ENCODE measurements at places on chromosomes 6 and 20.

DNA sequence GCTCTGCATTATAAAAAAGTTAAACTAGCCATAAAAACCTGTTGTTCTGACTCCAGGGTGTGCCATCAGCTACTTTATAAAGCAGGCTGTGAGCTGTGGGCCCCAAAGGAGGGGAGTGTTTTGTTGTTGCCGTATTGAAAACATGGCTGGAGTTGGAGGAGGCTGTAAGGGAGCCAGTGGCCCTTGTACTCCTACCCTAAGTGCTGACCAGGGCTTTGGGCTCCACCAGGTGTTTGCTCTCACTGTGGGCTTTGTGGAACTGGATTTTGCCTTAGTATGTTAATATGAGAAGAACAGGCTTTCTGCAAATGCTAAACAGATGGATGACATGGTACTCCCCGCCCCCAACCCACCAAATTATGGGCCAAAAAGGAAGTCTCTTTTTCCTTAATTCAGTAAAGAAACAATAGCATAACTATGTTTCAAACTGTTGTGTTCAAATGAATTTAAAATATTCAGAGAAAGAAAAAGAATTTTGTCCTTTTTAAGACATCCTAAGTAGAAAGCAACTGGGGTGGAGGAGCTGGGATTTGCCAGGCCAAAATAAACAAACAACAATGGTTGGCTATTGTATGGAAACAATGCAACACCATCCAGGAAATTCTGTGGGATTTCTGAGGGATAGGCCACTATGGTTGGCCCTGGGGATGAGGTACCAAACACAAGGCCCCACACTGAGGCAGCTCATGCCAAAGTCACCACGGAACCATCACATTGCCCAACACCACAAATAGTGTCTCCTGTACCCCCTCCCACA, 63.3 kb downstream of the PLCG1 start:
- no peak for ATAC-seq

DNA sequence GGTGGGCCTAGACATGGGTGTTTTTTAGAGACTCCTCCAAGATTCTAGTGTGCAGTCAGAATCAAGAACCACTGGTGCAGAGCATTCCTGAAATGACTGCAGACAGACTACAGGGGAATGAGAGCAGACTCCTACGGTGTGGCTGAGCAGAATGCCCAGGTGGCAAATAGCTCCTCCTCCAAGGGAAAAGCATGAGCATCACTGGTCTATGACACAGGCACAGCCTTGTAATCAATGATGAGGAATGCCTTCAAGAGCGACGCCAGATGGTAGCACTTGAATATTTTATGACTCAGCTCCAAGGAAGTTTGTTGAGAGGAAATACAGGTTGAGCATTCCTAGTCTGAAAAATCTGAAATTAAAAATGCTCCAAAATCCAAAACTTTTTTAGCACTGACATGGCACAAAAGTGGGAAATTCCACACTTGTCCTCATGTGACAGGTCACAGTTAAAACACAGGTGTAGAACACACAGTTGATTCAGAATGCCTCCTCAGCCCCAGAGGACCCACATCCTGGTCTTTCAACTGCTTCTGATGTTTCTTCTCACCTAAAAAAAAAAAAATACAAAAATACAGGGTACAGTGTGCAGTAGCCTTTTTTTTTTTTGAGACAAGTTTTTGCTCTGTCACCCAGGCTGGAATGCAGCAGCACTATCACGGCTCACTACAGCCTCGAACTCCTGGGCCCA, 10.6 kb upstream of the FAM8A1 start:
- peak; percentile 96 for ATAC-seq

GRCh38 chr6:37050045-37050853, 44.8 kb downstream of the FGD2 start:
- ATAC-seq, result no peak

DNA sequence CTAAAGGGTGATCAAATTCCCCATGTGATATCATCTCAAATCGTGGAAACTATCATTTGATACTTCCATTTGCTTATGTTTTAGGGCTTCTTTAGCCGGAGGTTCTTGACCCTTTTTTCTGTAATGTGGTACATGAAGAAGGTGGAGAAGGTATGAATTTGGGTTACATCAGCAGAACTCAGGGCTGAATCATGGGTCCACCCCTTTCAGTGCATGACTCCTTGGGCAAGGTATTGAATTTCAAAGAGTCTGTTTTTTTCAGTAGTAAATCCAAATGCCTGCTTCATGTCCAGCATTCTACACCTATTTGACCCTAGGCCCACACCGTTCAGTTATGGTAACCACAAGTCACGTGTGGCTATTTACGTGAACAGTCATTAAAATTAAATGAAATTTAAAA, 30.6 kb upstream of the QKI start:
- no peak for ATAC-seq

DNA sequence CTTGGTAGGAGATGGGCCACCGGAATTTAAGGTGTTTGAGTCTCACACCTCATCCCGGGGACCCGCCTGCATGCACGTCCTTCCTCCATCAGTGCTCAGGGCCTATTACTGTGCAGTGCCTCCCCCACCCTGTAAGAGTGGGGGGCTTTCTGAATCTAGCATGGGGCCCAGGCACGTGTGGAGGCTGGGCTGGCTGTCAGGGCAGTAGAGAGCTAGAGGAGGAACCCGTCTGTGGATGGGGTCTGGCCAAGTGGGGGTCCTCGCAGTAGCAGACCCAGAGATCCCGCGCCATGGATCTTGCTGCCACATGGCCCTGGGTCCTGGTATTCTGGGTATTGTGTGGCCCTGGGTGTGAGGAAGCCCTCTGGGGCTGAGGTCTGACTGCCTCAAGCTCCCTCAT, 42.9 kb downstream of the SRC start:
- ATAC-seq, result no peak

DNA sequence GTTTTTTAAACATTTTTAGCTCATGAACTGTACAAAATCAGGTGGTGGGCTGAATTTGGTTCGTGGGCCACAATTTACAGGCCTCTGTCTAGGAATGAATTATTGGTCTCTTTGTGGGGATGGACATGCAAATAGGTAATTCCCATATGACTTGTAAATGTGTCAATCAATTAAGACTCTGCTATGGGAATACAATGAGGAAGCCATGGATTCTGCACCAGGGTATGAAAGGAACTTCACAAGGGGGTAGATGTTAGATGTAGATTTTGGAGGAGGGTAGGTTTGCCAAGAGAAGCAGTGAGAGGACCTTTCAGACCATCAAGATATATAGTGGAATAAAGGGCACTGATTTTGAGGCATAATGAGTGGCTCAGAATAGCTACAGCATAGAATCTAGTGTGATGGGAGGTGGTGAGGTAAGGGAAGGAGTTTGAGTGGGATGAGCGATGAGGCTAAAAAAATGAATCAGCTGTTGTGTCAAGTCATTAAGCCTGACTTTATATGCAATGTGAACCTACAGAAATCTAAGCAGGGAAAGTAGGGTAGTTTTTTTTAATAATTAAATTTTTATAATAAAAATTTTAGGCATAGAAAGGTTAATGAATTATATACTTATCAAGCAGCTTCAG, 32.6 kb upstream of the RNF182 start:
- ATAC-seq, result no peak

- no peak for ATAC-seq
Observed at GRCh38 chr6:163962627-163963117, 548.2 kb downstream of the QKI start.

DNA sequence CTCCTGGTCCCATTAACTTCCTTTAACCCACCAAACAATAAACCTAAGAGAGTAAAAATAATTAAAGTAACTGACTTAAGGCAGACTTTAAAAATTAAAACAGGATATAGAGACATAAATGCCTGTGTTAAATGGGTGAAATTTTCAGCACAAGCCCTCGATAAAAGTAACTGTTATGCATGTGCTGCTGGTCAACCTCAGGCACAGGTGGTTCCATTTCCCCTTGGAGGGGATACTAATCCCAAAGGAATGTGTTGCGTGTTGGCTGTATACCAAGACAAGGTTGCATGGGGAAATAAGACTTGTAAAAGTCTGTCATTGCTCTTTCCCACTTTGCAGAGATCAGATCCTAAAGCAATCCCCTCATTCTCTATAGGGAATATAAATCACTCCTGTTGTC, 25.8 kb downstream of the HLA-A start:
- ATAC-seq, result no peak

- no peak for ATAC-seq
Observed at GRCh38 chr6:138722425-138723371, 50.9 kb upstream of the CCDC28A start.

DNA sequence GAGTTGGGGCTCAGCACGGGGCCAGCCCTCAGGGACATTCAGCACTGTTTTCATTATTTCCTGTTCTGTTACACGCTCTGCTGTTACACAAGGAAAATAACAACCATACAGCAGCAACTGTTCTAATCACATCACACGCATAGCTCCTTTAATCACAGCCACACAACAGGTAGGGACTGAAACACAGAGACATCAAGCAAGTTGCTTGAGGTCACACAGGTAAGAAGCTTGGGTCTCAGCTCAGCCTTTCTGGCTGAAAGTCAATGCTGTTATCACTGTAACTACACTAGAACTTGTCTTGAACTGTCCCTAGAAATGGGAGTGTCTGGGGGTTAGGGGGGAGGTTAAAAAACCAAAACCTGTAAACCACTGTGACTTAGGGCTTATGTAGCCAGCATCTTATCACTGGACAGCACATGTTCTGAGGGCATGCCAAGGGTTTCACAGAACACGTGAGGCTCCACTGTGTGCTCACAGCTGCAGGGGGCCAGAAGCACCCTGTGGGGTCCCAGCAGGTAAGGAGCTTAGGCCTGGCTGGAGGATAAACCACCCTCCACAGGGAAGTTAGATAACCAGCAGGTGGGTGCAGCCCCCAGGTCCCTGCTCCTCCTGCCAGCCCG, 146.0 kb downstream of the EYA2 start:
- no peak for ATAC-seq

DNA sequence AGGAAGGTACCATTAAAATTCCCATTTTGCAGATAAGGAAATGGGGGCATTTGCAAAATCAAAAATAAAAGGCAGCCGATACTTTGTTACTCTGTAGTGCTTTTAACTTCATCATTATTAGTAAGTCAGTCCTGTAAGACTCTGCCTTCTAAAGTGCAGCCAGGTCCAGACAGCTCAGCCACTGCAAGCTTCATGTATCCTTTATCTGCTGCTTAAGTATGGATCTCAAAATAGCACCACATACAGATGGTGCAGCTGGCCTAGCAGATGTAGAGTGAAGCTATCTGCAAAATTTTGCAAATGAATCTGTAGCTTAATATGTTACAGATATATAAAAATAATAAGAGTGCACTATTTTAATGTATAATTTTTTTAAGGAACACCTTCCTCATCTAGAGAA, 53.4 kb downstream of the NUS1 start:
- no peak for ATAC-seq

DNA sequence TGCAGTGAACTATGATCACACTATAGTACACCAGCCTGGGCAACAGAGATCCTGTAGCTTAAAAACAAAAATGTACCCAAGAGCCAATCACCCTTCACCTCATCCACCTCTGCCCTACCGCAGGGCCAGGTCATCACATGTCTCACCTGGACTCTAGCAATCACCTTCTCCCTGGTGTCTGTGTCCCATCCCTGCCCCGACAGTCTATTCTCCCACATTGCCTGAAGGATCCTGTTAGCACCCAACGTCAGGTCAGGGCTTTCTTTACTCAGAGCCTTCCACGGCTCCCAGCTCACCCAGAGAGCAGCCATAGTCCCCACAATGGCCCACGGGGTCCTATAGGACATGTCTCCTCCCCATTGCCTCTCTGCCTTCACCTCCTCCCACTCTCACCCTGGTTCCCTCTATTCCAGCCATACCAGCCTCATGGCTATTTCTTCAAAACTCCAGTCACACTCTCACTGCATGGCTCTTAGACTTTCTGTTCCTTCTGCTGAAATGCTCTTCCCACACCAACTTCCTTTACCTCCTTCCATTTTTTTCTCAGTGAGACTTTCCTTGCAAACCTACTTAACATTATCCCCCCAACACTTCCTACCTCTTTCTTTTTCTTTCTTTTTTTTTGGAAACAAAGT, 22.5 kb upstream of the ARFGEF2 start:
- no peak for ATAC-seq

DNA sequence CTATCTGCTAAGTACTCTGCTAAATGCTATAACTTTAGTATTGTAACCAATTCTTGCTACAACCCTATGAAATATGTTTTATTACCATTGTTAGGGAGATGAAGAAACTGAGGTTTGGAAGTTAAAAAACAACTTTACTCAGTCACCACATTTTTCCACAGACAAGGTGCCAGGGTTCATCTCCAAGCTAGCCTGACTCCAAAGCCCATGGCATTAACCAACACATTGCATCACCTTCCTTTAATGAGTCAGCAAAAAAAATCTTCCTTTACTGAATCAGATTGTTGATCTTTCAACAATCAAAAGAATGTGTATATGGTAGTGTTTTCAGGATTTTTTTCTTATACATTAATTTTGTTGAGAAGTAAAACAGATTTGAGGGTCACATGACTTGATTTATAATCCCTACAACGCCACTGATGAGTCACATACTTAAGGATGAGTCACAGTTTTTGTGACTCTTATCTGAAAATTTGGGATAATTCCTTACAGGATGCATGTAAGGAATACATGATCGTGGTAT, 41.5 kb downstream of the MAN1A1 start:
- peak; percentile 75 for ATAC-seq

- ATAC-seq, result peak; percentile 85
Observed at GRCh38 chr6:5729080-5729434, 277.7 kb downstream of the NRN1 start.

DNA sequence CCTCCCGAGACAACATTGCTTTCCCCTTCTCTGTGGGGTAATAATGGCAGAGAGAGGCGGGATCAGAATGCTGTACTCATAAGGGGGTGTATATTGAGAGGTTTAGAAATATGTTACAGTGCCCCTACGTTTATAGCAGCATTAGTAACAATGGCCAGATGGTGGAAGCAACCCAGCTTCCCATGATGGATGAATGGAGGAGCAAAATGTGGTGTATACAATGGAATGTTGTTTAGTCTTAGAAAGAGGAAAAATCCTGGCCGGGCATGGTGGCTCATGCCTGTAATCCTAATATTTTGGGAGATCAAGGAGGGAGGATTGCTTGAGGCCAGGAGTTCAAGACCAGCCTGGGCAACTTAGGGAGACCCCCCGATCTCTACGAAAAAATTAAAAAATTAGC, 12.9 kb downstream of the BANF2 start:
- no peak for ATAC-seq

DNA sequence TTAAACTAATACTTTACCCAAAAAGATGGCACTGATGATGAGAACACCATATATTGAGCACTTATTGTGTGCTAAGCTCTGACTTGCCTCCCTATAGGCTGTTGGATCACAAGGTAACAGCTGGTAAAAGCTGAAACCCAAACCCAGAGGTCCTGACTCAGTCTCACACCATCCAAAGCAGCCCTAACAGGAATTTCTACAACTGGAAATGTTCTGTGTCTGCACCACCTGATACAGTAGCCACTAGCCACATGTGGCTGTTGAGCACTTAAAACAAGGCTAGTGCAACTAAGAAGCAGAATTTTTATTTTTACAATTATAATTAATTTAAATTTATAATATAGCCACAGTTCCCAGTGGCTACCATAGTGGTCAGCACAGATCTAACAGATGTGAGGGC, 15.6 kb upstream of the MATN4 start:
- ATAC-seq, result no peak

GRCh38 chr6:137697267-137697938, 169.7 kb upstream of the TNFAIP3 start:
- no peak for ATAC-seq

Measured in SK-N-SH treated with all-trans-retinoic acid at 6 μM for 48 hours (cell line).